ENCODE measurements at places on chromosomes 1 and 21. TPM values are rescaled to one million over a fixed set of nuclear protein-coding genes. Genes with fewer than 3 reads are reported as not detected.
A peak's percentile ranks its signal among the peaks of the same experiment; 100 is the strongest.

DNA sequence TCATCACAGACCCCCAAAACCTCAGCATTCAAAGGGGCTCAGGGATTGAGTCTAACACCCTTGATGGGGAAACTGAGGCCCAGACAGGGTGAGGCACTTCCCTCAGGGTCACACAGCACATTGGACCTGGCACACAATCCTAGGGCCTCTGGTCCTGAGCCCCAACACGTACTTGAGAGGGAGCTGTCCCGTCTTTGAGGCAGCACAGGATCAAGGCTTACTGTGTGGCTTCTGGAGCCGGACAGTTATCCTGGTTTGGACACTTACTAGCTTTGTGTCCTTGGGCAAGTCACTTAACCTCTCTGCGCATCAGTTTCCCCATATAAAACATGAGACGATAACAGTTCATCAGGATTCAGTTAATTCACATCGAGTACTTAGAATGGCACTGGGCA is 26.5 kb downstream of the RUNX3 start:
- no peak for DNase-seq

GRCh38 chr21:45617021-45617921 is 26.3 kb upstream of the PCBP3 start:
- DNase-seq: no peak

GRCh38 chr1:18640228-18641004 is 9.8 kb downstream of the PAX7 start:
- DNase-seq: no peak

GRCh38 chr1:17084787-17085186 is 31.0 kb upstream of the SDHB start:
- no peak for DNase-seq

DNA sequence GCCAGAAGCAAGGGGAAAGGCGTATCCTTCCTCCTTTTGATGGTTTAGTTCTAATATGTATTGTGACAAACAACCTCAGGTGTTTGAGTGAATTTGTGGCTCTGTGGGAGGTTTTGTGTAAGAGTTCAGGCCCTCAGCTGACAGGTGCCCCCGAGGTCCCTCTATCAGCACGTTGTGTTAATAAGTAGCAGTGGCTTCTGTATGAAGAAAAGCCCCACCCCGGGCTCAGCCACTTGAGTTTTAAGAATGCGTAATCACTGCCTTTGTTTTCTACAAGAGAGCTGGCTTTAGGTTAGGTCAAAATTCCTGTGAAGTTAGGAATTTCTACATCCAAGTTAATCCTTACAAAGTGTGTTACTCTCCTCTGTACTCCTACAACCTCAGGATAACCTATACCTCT is 92.4 kb upstream of the PGBD5 start:
- DNase-seq: no peak

- DNase-seq: no peak
Measured at GRCh38 chr1:230280906-230281413, 145.2 kb downstream of the PGBD5 start.

DNA sequence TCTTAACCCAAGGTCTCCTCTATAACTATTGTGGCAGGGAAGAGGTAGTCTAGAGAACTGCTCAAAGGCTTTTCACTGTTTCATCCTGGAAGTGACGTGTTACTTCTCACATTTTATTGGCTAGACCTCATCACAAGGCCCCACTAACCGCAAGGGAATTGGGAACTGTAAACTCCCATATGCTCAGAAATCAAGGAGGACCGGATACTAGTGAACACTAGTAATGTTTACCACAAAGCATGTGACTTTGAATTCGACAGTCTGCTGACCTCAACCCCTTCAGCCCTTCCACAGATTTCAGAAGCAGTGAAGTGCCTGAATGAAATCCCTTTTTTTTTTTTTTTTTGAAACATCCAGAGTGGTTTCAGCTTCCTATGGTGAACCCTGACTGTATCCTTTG is 3.4 kb upstream of the EEIG2 start:
- DNase-seq: no peak

- DNase-seq: no peak
Measured at GRCh38 chr1:106964495-106964894, 92.0 kb upstream of the PRMT6 start.

- no peak for DNase-seq
Measured at GRCh38 chr1:235617808-235618207, 31.8 kb downstream of the GNG4 start.

GRCh38 chr1:172041742-172042141 is 200.4 kb downstream of the DNM3 start:
- DNase-seq: no peak

- no peak for DNase-seq
Measured at GRCh38 chr1:8595941-8596340, 221.5 kb downstream of the RERE start.

- no peak for DNase-seq
Measured at GRCh38 chr1:194474701-194475100, 1288.3 kb upstream of the B3GALT2 start.

DNA sequence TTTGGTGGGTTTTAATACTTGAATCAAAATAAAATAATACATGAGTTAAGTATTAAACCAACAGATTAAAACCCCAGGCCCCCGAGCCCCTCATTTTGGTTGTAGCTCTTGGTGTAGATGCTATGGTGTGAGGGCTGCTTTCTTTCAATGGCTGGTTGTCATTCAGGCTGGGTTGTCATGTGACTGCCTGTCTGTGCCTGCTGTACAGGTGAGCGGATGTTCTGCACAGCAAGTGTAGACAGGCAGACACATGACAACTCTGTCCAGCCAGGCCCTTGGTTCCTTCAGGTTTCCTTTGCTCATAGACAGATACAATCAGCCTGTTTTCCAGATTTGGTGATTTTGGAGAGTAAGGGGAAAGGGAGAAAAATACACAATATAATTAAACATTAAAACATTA is 281.9 kb upstream of the C1orf105 start:
- DNase-seq: no peak

DNA sequence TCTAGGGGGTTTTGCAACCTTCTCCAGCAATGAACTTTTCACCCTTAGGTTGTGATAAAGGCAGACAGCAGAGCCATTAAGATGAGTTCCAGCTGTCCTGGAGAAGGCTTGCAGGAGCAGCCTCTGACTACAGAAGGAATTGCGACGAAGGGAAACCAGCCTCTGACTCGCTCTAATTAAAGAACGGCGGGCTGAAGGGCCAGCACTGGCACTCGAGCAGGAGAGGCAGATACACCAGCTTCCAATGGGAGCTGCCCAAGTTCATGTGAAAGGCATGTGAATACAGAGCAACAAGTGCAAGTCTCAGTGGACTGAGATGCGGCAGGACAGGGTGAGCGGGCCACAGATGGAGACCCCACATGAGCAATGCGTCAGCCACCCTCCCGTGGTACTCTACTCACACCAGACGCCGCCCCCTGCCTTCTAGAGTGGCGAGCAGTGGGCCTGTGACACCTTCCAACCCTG is 15.7 kb downstream of the RCC2 start:
- DNase-seq: no peak

GRCh38 chr1:9228609-9229008 is 6.0 kb upstream of the H6PD start:
- no peak for DNase-seq

GRCh38 chr1:232593717-232594502 is 36.0 kb downstream of the SIPA1L2 start:
- DNase-seq: no peak

DNA sequence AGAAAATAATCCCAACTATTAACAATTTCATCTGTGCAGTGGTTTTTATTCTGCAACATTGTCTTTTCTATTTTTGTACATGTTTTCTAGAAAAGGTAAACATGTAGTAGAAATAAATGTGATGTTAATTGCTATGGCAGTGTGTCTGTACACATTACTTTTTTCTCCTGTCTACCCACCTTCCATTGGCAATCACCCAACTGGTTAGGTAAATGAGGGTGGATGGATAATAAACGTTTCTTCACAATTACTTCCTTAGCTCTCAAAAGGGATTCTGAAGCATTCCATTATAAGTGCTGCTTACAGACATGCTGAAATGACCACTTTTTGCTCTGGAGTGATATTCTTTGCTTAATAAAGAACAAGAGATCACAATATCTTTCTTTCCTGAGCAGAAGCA is 61.4 kb downstream of the MAGI3 start:
- no peak for DNase-seq

DNA sequence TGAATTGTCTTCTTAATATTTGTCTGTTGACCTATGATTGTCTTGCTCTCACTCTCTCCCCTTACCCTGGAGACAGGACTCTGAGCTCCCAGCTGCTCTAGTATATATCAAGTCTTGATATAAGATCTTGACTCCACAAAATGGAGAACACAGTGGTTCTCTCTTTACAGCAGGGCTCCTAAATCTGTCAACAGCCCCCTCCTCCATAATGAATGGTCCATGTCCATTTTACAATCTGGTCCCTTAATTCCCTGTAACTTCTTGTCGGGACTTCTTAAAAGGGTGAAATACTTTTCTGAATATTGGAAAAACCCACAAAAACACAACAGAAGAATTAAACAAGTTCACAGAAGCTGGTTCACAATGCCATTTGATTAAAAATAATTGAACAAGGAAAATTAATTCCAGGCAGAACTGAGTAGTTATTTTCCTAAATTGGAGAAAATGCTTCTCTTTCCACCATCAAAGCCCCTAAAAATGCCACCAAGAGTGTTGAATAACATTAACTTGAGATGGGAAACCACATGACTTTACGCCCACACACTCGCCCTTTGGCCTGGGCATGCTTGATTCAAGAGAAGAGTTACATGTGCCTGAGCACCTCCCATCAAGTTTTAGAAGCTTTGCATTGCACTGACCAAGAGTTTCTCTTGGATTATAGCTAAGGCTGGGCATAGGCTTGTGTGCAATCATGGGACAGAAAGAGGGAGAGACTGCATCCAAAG is 109.8 kb downstream of the TOMM20 start:
- DNase-seq: no peak

- DNase-seq: no peak
Measured at GRCh38 chr1:63795455-63795854, 21.6 kb downstream of the ROR1 start.

- no peak for DNase-seq
Measured at GRCh38 chr1:40908350-40908749, 46.2 kb upstream of the CITED4 start.

DNA sequence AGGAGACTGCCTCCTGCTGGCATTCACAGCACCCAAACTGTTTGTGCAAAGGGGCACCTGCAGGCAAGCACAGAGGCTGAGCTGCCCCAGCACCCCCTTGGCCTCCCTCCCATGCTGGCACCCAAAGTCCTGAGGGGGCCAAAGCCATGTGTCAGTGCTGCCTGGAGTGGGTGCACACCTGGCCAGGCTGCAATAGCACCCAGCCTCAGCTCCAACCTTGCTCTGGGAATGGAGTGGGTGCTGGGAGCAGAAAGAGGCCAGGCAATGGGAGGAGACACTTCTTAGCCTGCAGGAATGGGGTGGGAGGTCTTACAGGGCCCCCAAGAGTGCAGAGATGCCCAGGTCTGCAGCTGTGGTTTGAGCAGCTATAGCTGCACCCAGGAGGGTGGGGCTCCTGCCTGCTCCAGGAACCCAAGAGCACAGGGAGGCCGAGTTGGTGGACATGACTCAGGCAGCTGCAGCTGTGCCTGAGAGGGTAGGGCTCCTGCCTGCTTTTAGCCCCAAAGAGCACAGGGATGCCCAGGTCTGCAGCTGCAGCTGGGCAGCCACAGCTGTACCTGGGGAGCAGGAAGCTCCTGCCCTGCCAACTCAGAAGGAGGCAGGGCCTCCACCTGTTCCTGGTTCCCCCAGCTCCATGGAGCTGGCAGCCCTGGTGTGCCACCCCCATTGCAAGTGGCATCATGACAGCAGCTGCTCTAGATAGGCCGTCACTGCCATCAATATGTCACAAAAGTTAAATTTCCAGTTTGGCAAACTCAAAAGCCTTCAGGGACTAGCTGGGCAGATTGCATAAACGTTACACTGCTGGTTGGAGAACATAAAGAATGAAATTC is 5.3 kb upstream of the CHD1L start:
- DNase-seq: no peak

DNA sequence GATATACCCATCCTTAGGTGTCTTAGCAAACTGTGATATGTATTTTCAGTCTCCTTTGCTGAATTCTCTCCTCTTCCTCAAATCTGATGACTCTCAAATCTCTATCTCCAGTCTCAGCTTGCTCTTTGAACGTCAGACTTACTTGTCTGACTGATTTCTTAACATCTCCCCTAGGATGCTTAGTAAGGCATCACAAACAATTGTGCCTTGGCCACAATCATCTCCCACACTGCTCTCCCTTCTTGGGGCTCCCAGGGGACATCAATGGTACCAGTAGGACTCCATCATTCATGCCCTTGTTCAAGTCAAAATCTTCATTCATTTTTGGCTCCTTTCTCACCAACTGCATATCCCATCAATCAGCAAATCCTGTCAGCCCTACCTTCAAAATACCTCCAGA is 42.0 kb downstream of the GNG12 start:
- DNase-seq: no peak

DNA sequence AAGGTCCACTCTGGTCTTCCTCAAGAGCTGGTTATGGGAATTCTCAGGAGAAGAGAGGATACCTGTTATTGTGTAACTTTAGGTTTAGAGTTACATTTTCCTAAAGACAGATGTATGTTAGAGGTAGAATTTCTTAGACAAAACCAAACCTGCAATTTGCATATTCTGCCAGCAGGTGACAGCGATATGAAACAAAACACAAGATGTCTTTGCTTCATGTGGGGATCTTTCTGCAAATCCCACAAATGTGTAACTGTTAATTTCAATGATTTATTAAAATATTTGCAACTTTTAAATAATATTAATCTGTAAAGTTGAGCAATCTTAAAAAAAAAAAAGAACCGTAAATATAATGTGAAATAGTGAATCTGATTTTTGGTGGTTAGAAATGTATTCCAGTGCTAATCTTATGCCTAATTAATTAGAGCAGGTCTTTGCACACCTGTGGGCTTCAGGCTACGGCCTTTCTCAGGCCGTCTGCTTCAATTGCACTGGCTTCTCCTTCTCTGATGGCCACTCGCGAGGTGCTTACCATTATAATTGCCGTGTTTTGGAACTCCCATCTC is 33.4 kb downstream of the FAM78B start:
- DNase-seq: no peak

GRCh38 chr1:39940253-39940652 is 14.7 kb upstream of the MFSD2A start:
- DNase-seq: no peak

GRCh38 chr1:26408604-26409003 is 2.0 kb upstream of the LIN28A start:
- peak; percentile 70 for DNase-seq

Gene GIPC2
- 1.6 TPM for total RNA-seq

Gene KRTAP12-2
- total RNA-seq: not detected

Gene TP53BP2
- 27.3 TPM for total RNA-seq

Gene ADCY10
- 0.21 TPM for total RNA-seq

Gene F11R
- 5.1 TPM for total RNA-seq

Gene SPATA21
- not detected for total RNA-seq

Gene VSIG8
- not detected for total RNA-seq

Gene MASP2
- total RNA-seq: not detected

Gene ROR1
- 1.2 TPM for total RNA-seq

Gene ACOT11
- total RNA-seq: 5.5 TPM

Gene UBASH3A
- not detected for total RNA-seq

Measured in psoas muscle (tissue), 8 donors.